ENCODE measurements at places on chromosomes 3 and 15.
A peak's percentile ranks its signal among the peaks of the same experiment; 100 is the strongest.

GRCh38 chr15:29021857-29022256 is 136.1 kb downstream of the APBA2 start:
- no peak for DNase-seq

DNA sequence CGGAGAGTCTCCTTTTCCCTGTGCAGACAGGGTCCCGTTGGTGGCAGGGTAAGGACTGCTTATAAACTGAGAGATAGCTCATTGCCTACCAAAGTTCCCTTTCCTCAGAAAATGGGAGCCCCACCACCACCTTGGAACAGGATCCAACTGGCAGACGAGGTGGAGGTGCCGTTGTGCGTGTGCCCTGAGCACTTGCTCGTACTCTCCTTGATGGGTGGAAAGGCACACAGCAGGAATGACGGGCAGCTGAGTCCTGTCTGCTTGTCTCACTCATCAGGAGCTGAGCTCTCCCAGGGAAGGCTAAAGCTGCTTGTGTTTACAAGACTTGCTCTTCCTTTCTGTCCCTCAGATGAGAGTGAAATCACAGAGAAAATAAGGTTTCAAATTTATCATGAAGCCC is 60.7 kb downstream of the B3GNT5 start:
- no peak for DNase-seq

DNA sequence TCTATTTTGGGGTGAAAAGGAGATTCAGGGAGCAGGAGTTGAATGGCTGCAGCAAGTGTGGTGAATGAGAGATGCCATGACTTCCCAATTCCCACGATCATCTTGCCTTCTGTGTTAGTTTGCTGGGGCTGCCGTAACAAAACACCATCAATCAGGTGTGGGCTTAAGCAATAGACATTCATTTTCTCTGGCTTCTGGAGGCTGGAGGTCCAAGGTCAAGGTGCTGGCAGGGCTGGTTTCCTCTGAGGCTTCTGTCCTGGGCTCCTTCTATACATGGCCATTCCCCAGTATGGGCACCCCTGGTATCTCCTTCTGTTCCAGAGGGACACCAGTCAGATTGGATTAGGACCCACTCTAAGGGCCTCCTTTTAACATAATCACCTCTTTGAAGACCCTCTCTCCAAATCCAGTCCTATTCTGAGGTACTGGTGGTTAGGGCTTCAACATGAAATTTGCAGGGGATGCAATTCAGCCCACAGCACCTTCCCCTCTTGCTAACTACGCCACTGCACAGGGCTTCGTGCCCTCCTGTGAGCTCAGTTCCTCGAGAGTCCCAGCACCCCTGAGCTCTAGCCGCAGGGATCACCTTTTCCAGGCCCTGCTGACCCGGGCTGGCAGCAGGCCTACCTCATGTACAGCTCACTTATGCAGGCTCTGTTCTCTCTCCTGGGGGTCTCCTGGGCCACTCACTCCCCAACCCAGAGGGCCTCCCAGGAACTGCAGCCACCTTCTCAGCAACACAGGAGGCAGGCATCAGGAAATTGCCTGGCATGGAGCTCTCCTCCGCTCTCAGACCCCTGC is 37.3 kb upstream of the SLC6A11 start:
- no peak for DNase-seq

DNA sequence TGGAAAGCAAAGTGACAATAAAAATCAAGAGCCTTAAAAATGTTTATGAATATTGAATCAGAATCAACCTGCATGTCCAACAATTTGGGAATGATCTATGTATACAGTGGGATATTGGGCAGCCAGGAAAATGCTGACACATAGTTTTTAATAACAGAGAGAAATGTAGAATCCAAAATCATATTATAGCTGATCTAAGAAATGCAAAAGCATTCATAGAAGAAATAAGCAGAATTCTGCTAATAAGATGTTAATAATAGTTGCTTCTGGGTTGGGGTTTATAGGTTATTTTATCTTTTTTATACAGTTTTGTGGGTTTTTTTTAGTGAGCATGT is 15.1 kb downstream of the KIF9 start:
- no peak for DNase-seq

GRCh38 chr3:160213191-160213590 is 12.0 kb upstream of the C3orf80 start:
- no peak for DNase-seq

DNA sequence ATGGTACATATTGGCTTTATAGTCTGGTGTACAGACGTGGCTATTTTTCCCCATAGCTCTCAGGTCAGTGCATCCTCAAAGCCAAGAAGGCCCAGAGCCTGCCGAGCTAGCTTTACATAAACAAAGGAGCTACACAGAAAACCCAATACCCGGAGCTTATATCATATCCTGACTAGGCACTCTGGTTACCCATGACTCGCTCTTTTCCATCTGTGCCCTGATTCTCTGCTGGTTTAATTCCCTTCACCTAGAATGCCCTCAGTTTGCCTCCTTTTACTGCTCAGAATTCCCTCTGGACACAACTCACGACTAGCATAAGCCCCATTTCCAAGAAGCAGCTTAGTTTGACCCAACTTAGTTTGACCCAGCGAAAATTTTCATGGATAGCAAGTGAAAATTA is 110.8 kb downstream of the TIGIT start:
- no peak for DNase-seq

DNA sequence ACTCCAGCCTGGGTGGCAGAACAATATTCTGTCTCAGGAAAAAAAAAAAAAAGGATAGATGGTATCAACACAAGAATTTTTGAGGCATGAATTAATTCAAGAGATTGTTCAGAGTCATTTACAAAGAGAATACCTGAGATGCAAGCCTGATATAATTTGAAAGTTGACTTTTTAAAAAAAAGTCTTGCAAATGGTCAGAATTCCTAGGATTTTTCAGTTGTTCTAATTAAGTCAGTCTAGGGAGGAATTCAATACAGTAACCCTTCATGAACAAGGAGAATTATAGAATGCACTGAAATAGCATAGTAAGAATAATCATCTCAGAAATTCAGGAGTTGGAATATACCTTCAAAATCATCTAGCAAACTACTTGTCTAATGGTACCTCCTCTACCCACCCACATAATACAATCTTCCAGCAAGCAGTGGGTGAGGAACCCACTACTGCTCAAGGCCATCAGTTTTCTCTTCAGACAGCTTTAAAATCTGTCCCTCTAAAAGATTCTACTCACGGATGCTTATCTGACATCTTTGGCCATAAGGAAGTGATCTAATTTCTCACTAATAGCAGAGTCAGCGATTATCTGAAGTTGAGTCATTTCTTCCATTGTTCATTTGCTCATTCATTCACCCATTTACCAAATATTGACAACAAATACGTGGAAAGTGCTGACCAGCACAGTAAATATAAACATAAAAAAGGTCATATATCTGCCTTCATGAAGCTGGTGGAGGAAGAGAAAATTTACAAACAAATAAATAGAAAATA is 159.6 kb downstream of the GREM1 start:
- no peak for DNase-seq

DNA sequence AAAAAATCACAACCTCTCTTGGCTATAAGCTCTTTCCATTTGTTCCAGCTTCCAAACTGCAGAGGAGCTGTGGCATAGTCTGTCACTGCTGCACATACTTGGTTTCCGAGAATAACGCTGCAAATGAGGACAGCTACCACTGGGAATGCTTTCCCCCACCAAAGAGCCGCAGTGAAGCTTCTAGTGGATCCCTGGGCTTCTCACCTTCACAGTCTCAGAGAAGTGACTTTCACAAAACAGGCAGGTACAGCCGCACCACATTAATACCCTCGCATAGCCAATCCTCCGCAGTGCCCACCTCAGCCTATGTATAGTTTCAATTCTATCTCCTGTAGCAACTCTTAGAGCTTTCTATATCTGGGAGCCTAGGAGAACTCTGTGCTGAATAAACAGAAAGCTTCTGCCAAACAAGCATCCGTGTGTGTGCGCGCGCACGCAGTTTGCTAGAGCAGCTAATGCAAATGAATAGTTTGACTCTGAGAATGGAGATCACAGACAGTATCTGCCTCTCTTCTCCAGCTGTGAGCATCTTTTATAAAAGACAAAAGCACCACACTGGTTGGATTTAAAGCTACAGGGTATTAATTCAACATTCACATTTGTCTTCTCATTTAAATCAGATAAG is 81.9 kb upstream of the PLXND1 start:
- DNase-seq, result peak; percentile 89

- DNase-seq, result no peak
These were observed 22.2 kb downstream of the CP start for GRCh38 chr3:149199474-149199873.

GRCh38 chr3:75110741-75111140 is 496.3 kb upstream of the CNTN3 start:
- no peak for DNase-seq

DNA sequence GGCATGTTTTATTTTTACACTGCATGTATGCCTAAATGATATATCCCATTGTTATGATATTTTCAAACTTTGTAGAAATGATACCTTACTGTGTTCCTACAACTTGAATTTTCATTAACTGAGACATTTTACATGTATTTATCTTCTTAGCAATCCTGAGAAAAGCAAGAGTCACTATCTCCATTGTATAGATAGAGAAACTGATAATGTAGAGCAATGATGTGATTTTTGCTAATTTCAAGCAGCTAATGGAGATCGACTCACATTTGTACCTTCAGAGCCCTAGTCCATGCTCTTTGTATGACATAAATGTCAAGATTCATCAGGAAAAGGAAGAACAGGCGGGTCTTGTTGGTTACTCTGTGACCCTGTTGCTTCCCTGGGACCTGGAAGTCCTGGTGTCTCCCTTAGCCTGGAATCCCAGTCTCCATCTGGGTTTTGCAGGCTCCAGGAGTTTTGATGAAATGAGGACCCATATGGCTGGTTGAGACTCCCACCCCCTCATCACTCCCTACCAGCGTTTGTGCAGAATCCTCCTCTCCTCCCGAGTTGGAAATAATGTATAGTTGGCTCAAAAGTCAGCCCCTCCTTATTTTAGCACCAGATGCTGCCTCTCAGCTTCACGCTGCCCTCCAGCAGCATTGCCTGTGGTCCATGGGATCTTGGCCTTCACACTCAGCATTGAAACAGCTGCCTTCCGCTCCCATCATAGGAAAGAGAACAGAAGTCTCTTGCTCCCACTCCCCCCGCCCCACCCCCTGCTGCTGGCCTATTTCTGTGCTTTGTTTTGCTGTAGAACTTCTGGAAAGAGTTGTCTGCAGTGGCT is 67.1 kb downstream of the APBA2 start:
- DNase-seq, result no peak

DNA sequence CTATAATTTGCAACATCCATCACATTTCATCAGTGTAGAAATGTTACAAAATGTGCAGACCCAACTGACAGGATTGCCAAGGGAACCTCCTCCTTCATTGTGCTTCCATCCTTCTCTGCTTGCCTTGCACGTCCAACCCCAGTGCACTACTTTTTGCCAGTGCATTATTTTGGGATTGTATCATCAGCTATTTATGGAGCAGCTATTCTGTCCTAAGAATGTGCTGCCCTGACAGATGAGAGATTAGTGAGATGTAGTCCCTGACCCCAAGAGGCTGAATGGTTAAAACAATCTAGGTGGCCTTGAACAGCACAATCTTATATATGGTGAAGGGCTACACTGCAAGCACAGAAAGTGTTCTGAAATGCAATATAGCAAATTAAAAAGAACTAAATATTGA is 935.8 kb downstream of the IGSF11 start:
- DNase-seq, result no peak

DNA sequence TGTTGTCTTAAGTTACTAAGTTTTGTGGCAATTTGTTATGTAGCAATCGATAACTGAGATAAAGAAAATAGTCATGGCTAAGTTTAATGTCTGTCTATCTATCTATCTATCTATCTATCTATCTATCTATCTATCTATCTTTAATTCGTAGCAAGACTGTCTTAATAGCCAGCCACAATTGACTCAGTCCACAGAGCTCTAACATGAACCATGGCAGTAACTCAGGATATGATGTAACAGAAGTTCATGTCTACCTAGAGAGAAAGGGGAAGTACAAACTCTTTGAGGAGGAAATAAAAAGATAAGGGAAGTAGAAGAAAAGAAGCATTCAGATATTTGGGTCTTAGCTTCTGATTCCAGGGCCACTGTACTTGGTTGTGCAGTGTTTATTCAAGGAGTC is 61.5 kb upstream of the FNDC3B start:
- no peak for DNase-seq

GRCh38 chr3:60053526-60054265 is 1003.9 kb upstream of the CFAP20DC start:
- no peak for DNase-seq

DNA sequence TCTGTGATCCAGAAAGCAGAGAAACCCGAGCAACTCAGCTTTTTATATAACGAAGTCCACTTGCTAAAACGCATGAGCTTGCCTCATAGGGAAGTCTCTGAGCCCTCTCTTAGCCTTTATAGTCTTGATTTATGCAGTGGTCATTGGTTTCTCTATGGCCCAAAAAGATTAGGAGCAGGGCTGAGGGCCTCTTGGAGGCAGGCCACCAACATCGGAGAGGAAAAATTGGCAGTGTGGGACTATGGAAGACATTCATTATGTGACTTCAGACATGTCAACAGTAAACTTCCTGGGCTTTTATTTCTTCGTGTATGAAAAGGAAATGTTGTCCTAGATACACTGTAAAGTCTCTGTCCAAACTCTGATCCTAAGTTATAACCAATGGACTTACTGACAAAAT is 13.5 kb downstream of the RAB8B start:
- DNase-seq, result no peak

- DNase-seq, result no peak
These were observed 44.7 kb downstream of the CD200 start for GRCh38 chr3:112377568-112378071.

DNA sequence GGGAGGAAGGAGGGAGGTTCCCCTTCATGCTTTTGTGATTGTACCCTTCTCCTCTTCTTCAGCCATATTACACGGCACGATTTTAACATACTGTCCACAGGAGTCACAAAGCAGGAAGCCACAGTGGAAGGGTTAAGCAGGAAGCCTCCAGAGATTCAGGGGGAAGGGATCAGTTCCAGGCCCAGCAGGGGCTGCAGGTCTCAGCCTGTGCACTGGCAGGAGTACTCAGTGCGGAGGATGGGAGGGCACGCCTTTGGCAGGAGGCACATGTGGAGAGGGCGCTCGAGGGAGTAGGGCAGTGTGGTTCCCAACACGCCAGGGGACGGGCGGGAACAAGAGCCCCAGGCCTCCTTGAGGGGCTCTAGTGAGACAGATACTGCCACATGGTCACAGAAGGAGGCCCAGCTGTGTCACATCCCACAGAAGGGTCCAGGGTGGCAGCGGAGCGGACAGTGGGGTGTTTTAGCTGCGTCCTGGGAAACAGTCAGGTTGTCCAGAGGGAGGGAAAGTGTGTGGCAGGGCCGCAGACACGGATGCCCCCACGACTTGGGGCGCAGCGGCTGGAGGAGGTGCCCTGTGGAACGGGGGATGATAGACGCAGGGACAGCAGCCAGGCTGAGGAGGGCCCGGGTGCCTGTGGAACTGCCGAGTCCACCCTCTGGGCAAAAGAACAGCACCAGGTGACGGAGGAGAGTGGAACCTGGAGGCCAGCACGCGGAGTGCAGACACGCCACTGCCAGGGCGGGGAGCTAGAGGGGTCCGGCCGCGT is 77.5 kb downstream of the CHSY1 start:
- DNase-seq, result no peak

GRCh38 chr3:190728574-190729246 is 133.8 kb downstream of the GMNC start:
- no peak for DNase-seq
